A549 treated with Mapracorat at 1 μM for 4 hours (cell line): ENCODE measurements at places on chromosomes 13 and 19. TPM values are rescaled to one million over a fixed set of nuclear protein-coding genes. Genes with fewer than 3 reads are reported as not detected.

Gene ZNF20
- total RNA-seq, result not detected in 5 replicates

Gene TUBB4A
- 6.0 to 7.6 TPM (median 6.5 TPM) in 5 replicates for total RNA-seq

Gene ZNF256
- total RNA-seq, result 0.85 to 1.4 TPM (median 1.1 TPM) in 5 replicates

Gene NECTIN2
- 69.8 to 82.6 TPM (median 77.9 TPM) in 5 replicates for total RNA-seq

Gene KMT2B
- 46.2 to 63.6 TPM (median 56.5 TPM) in 5 replicates for total RNA-seq

Gene KLK12
- not detected in 5 replicates for total RNA-seq

Gene TM9SF2
- total RNA-seq, result 50.7 to 60.5 TPM (median 59.5 TPM) in 5 replicates

Gene TMEM86B
- 3.1 to 5.4 TPM (median 3.9 TPM) in 5 replicates for total RNA-seq

Gene APOC4
- not detected in 5 replicates for total RNA-seq

Gene CCDC8
- not detected in 5 replicates for total RNA-seq
